ENCODE measurements at places on chromosomes 12 and 14.

DNA sequence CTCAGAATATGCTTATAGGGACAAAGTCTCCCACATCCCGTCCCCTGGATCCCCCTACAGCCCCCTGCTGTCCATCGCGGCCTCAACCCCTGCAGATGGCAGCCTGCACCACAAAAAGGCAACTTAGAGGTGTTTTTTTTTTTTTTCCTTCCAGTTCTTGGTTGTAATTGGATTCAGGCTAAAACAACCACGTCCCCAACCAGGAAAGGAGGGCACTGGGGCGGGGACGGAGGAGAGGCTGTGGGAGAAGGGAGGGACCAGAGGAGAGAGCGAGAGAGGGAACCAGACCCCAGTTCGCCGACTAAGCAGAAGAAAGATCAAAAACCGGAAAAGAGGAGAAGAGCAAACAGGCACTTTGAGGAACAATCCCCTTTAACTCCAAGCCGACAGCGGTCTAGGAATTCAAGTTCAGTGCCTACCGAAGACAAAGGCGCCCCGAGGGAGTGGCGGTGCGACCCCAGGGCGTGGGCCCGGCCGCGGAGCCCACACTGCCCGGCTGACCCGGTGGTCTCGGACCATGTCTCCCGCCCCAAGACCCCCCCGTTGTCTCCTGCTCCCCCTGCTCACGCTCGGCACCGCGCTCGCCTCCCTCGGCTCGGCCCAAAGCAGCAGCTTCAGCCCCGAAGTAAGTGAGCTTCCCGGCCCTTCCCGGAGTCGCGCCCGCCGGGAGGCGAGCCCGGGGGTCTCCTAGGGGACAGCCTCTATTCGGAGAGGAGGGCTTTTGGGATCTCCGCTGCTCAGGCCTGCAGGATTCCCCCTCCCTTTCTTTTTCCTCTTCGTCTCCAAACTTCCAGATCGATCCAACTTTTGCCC lies at the start of gene MMP14:
MMP14 (plus strand) TSS at position 285 of the 813 bp plus-strand sequence; CDS start at position 518, 233 bp downstream.
- DNase-seq: peak; percentile 48

DNA sequence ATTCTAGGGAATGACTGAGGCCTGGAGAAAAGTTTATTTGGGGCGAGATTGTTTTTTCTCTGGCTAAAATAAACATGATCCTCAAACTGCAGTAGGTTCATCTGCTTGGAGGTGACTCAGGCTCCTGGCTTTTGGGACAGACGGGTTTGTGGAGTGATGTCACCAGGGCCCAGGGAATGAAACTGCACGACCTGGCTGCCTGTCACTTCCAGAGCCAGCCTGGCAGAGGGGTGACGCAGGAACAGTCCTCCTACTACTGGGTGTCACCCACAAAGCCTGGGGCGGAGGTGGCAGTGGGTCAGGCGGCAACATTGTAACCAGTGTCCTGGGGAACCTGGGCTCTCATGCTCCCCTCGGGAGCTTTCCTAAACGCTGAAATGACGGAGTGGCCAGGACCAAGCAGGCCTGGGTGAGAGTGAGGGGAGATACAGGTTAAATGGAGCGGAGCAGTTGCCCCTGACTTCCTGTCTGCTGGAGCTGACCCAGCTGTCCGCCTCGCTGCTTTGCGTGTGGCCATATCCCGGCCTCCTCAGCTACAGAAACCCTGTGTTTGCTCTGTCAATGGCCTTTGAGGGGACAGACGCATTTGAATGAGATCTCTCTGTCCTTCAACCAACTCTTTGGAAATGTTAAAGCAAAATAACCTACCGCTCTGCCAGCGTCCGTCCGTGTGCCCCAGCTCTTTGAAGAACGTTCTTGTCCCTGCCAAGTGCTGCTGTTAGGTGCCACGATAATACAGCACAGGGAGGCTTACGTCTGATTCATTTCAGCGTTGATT lies 6.5 kb downstream of the HIP1R start:
- DNase-seq: no peak

- DNase-seq: no peak
These were observed 72.0 kb downstream of the PAPOLA start for GRCh38 chr14:96574171-96574632.

DNA sequence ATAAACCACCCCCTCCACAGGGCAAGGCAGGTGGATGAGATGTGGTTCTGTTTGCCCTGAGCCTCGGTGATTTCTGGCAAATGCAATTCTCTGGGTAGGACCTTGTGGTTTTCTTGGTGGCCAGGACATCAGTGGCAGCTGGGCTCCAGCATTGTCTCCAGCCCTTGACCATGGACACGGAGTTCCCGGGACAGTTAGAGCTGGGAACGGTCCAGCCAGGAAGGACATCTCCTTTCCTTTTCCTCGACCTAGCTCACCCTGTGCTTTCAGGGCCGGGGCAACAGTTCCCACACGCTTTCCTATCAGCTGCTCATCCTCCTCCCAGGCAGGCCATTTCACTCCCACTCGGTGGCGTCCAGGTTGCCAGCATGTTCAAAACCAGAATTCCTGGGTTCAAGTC lies 9.2 kb downstream of the SERPINA4 start:
- no peak for DNase-seq

DNA sequence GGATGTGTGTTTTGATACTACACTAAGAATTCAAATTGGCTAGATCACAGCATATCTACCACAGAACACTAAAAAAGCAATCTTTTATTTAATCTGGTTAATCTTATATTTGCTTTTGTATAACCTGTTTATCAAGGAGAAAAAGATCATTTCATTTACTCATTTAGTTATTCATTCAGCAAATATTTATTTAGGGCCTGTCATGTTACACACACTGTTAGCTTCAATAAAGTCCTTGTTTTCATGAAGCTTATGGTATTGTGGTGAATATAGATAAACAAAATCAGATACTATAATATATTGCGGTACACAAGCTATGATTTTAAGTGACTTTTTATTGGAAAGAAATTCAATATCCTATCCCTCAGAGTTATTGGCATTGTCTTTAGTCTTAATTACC lies 350.8 kb downstream of the LRFN5 start:
- DNase-seq: no peak

DNA sequence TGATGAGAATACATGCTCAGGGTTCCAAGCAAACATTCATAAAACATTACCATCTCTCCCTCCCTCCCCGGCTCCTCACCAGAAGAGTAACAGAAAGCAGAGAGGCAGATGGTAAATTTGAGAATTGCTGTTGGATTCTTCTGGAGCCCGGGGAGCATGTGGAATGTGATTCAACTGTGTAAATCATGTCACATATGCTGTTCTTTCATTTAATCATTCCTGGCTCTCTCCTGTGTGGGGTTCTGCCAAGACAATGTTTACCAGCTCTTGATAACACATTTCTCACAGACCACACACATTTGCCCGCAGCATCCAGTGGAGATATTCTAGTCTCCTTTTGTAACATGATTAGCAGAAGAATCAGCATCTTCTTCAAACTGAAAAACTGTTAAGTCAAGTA lies 23.4 kb upstream of the NR2C1 start:
- DNase-seq: no peak

GRCh38 chr14:33936391-33936790 lies 14.5 kb downstream of the EGLN3 start:
- peak; percentile 72 for DNase-seq

DNA sequence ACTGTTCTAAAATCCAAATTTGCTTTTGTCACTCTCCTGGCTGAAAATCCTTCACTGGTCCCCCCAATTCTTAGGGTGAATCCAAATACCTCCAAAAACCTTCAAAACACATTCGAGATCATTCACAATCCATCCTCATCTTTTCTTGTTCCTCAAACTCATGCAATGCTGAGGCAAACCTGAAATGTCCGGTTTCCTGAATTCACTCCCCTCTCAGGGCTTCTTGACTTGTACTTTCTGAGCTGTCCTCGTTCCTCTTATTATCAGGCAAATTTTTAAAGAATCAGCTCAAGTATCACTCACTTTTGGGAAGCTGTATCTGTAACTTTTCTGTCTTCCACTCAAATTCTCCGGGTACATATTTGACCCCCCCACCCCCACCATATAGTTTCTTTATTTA lies 84.9 kb upstream of the DUSP6 start:
- DNase-seq: no peak

GRCh38 chr14:89564286-89564957 lies 147.4 kb upstream of the FOXN3 start:
- DNase-seq: no peak

GRCh38 chr14:78588906-78589305 lies 418.7 kb downstream of the NRXN3 start:
- DNase-seq: no peak

- DNase-seq: no peak
These were observed 666.6 kb downstream of the DIO2 start for GRCh38 chr14:79544698-79545070.

- no peak for DNase-seq
These were observed 83.5 kb downstream of the MAP1LC3B2 start for GRCh38 chr12:116642683-116643082.

- peak; percentile 96 for DNase-seq
These were observed 122.9 kb downstream of the TSPAN9 start for GRCh38 chr12:3200032-3200617.

GRCh38 chr12:77064896-77065360 lies 441 bp downstream of the E2F7 start:
- peak; percentile 70 for DNase-seq

DNA sequence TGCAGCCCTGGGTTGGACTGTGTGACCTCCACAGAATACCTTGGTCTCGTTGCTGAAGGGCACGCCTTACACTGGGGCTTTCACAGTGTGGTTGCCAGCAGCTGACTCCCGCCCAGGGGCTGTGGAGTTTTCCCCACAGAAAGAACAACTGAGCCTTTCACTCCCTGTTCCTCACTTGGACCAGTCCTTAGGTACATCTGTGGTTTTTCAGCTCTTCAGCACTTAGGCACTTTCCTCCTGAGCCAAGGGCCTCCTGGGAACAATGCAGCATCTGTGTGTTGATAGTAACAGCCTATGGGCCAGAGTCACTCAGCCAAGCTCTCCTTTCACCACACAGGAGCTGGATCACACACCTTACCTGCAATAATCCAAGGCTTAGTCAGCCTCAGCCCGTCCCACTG lies 25.0 kb downstream of the ERP27 start:
- no peak for DNase-seq

GRCh38 chr14:88007608-88008007 lies 2.7 kb downstream of the GPR65 start:
- no peak for DNase-seq

DNA sequence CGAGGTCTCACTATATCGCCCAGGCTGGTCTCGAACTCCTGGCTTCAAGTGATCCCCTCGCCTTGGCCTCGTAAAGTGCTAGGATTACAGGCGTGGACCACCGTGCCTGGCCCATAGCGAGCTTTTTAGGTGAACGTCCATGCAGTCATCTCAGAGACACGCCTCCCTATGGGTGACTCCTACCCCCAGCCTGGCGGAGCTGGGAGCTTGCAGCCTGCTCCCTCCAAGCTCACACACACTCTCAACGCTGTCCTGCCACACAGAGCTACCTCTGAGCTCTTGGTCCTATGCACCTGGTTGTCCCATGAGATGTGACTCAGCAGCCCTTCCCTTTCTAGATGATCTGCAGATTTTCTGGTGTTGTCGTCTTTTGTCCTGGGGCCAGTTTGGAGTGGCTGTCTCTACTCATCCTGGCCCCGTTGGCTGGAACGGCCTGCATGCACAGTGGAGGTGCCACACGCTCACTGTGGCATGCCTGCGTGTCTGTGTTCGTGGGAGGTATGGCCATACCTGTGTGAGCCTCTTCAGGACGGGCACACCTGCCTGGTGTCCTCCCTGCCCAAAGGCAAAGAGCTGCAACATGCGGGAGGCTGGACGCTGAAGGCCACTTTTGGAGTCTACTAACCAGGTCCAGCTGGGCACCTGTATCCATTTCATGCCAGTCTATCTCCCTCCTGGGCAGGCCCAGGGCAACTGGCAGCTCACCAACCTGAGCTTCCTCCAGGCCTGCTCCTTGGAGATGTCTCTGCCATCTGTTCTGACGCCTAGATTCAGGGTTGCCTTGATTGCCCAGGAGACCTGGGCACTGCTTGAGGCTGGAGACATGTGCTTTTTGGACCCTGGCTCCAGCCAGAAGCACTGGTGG lies 18.1 kb downstream of the CABP1 start:
- DNase-seq: no peak

- DNase-seq: no peak
These were observed 2.0 kb upstream of the CLEC6A start for GRCh38 chr12:8453796-8454195.
